Bone marrow (tissue), 2 donors: ENCODE measurements at places on chromosomes 7 and 10.

GRCh38 chr10:63337455-63338251, 128.1 kb downstream of the JMJD1C start:
- no peak for DNase-seq

- DNase-seq = no peak
Measured at GRCh38 chr10:85649461-85649860, 717.1 kb downstream of the GRID1 start.

DNA sequence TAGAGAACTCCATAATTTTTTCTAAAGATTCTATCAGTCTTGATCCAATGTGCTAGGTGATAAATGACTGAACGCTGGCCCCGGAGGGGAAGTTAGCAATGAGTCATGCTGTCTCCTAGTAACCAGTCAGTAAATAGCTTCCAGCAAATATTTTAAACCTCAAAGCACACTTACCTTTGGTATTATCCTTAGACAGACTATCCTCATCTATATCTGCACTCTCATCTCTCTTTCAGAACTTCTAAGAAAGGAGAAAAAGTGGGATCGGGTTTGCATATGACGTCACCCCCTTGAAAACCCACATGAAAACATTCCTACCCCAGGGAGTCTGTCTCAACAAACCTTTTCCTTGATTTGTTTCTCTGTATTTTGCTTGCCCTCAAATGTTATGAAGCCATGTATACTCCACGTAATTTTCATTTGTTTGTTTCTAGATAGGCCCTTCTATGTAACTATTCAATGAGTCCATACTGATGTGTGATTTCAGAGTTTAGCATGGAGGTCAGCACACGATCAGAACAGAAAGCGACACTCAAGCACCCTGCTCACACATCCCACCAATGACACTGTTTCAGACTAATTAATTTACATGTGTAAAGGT, 174.9 kb upstream of the NRP1 start:
- DNase-seq = no peak

DNA sequence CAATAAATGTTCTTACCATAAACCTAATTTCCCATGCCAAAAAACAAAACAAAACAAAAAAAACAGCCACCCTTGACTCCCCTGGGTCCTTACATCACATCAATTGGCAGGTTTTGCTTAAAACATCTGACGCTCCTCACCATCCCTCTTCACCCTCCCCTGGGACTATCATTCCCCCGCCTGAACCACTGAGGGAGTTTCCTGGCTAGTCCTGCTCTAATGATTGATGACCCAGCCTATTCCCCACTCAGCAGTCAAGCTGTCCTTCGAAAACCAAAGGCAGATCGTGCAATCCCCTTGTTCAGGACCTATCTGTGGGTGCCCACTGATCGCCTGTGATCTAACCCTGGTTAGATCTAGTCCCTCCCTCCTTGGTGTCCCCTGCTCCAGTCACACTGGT, 11.2 kb upstream of the FRMPD2 start:
- no peak for DNase-seq

DNA sequence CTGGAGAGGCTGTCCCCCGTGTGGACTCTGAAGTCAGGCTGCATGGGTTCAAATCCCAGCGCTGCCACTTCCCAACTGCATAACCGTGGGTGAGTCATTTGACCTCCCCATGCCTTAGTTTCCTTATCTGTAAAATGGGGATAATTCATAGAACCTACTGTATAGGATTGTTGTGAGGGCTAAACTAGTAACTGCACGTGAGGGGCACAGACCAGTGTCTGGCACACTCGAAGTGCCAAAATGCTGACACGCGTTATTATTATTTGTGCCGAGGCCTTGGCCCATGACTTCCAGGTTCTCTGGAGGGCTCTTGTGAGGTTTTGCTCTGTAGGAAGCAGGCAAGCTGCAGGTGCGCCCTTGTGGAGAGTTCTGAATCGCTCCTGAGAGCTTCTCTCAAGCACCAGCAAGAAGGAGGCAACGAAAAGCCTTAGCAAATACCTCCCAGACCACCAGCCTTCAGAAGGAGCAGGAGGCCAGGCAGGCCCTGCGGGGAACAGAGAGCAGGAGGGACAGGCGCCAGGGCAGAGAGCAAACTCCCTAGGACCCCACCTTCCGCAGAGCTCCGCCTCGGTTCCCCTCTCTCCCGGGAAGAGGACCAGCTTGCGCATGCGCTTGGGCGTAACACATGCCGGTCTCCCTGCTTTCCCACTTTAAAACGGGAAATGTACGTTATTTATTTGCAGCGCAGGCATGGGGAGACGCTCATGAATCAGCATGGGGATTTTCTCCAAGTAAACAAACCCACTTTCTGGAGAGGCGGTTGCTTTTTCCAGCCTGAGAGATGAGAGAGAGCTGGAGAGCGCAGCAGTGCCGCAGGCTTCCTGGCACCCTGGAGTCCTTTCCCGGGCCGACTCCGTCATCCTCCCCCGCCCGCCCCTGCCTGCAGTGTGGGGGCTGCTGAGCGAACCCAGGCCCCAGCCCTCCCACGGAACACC, 39.6 kb downstream of the SORCS3 start:
- DNase-seq = no peak
